ENCODE measurements at places on chromosomes 2 and 18. TPM values are rescaled to one million over a fixed set of nuclear protein-coding genes. Genes with fewer than 3 reads are reported as not detected.
A peak's percentile ranks its signal among the peaks of the same experiment; 100 is the strongest.

DNA sequence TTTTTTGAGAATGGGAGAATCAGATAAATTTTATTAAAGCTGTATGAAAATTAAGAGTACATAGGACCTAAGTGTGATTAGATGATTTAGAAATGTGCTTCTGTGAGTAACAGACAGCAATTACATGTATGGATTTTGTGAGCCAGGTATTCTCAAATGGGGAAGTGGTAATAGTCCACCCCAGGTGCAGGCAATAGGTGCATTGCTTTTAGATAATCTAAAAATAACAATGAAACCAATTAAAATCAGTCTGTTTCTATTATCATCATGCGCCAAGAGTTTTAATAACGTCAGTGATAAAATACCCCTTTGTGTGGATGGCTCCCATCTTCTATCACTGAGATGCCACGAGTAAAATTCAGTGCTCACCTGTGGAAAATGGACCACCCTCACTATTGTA, 265.3 kb downstream of the RNF144A start:
- no peaks in the 10 kb centered on the region for H3K4me1 ChIP-seq
- DNase-seq = no peak
- H3K27me3 ChIP-seq = no peaks in the 10 kb centered on the region
- no peak overlapping the region for H3K4me3 ChIP-seq
- no peaks in the 10 kb centered on the region for H3K36me3 ChIP-seq

Gene DARS1
- total RNA-seq = 95.3 TPM

GRCh38 chr18:32553640-32554365, 83.1 kb upstream of the GAREM1 start:
- H3K27me3 ChIP-seq = no peaks in the 10 kb centered on the region
- H3K36me3 ChIP-seq = no peaks in the 10 kb centered on the region
- no peaks in the 10 kb centered on the region for H3K4me1 ChIP-seq
- no peak overlapping the region for H3K4me3 ChIP-seq
- DNase-seq = no peak

DNA sequence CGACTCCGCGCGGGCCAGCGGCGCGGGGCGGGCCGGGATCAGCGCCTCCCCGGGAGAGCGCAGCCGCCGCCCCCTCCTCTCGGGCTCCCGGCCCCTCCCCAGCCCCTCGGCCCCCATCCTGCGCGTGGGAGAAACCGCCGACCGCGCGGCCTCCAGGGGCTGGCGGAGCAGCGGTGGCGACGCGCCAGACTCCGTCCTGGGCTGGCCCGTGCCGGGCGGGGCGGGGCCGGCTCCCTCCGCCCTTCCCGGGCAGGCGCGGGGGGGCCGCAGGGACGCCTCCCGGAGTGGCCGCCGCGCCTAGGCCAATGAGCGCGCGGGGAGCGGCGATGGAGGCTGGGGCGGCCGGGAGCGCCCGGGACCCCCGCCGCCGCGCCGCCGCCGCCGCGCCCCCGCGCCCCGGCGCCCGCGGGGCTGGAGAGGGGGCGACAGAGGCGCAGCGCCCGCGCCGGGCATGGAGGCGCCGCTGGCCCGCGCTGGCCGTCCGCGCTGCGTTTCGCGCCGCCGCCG, 49.1 kb downstream of the KCNIP3 start:
- H3K4me3 ChIP-seq = peak overlapping the region; percentile 45
- H3K27ac ChIP-seq = peak overlapping the region; percentile 41
- peak; percentile 93 for DNase-seq
- H3K27me3 ChIP-seq = peaks cover 13% of the 10 kb centered on the region
- H3K36me3 ChIP-seq = no peaks in the 10 kb centered on the region

DNA sequence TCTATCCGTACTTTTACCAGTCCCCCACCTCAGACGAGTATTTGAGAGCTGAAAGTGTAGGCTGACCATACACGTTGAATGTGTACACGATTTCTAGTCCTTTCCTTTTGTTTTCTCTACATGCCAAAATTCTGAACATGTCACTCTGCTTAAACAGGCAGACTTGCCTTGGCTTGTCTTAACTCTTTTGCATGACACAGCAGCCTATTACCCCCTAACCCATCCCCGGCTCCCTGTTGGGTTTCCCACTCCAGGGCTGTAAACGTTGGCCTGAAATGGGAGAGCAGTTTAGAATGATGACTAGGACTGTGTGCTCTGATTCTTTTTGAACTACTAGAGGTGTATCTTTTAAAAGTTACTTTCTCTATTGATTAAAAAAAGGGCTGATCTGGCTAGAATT, 19.1 kb downstream of the MTCL1 start:
- H3K4me3 ChIP-seq = no peak overlapping the region
- H3K36me3 ChIP-seq = peaks cover 7% of the 10 kb centered on the region
- 0 out of 2 replicates have a peak, but pooled peaks cover 4% of the 10 kb centered on the region for H3K27me3 ChIP-seq
- no peaks in the 10 kb centered on the region for H3K4me1 ChIP-seq

Data from K562 (cell line).